ENCODE measurements at places on chromosomes 4 and X.

DNA sequence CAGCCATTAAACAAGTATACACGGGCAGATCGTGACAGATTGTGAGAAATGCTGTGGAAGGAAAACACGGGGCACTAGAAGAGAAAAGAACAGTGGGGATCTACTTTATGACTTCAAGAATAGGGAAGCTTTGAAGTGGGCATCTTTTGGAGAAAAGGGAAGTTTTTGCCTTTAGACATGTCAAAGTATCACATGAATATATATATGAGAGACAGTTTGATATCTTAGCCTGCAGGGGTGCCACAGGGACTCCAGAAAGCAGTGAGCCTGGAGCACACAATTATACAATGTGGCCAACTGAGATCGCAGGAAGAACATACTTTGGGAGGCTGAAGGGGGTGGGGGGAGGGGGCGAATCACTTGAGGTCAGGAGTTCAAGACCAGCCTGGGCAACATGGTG, 35.7 kb downstream of the RELL1 start:
- DNase-seq = no peak

GRCh38 chr4:147913137-147913536, 181.2 kb downstream of the ARHGAP10 start:
- no peak for DNase-seq

DNA sequence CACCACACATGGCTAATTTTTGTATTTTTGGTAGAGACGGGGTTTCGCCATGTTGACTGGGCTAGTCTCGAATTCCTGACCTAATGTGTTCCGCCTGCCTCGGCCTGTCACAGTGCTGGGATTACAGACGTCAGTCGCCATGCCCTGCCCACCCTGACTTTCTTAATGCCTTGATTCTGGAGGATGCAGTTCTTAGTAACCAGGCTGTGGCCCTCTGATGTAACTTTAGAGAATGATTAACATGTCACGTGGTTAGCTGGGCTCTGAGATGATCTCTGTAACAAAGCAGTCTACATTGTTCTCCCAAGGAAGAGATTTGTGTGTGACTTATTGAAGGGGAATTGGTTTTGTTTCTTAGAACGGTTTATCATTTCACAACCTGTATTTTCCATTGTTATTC, 30.6 kb downstream of the ANK2 start:
- DNase-seq = no peak

- DNase-seq = no peak
Observed at GRCh38 chrX:101395789-101396188, 5.0 kb downstream of the RPL36A start.
